ENCODE measurements at places on chromosomes 12 and 14.
A peak's percentile ranks its signal among the peaks of the same experiment; 100 is the strongest.

DNA sequence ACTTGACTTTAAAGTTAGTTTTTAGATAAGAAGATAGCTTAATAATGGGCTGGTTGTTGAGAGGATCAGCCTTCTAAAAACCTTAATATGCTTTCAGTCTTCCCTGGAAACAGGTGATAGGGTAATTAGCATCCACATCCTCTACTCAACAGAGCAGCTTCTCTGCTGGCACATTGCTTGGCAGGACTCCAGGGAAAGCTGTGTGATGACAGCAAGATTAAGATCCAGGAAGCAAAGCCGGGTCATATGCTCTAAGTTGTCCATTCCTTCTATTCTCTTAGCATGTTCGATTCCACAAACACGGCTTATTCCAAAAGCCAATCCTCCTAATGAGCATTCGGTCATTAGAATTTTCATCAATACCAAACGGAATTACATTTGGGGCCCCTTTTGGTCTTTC, 87.0 kb downstream of the HMGA2 start:
- H3K27ac ChIP-seq: no peak overlapping the region
- H3K4me1 ChIP-seq: no peaks in the 10 kb centered on the region
- no peaks in the 10 kb centered on the region for H3K36me3 ChIP-seq
- H3K27me3 ChIP-seq: no peaks in the 10 kb centered on the region
- DNase-seq: no peak

DNA sequence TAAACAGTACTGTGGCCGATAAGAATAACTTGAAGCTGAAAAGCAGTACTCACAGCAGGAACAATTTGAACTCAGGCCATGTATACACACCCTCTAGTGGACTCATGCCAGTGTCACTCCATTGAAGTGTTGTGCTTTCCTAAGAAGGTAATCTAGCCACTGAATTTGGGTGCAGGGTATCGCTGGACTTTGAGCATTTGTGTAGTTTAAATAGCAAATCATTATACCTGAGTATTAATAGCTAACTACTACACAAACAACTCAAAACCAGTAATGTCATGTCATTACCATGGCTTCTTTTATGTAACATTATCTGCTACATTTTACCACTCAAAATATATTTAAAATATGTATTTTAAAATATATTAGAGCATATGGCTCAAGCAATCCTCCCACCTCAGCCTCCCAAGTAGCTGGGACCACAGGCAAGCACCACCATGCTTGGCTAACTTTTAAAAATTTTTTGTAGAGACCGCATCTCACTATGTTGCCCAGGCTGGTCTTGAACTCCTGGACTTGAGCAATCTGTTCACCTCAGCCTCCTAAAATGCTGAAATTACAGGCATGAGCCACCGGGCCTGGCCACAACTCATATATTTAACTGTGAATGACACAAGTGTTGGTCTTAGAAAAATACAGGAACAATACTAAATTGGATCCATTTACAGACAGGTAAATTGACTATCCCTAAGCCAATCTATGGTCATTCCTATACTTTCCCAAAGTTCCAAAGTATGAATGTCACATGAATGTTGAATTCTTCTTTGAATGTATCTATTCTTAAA, 25.6 kb upstream of the ARID4A start:
- DNase-seq: no peak
- H3K4me3 ChIP-seq: no peak overlapping the region
- H3K27me3 ChIP-seq: no peaks in the 10 kb centered on the region

DNA sequence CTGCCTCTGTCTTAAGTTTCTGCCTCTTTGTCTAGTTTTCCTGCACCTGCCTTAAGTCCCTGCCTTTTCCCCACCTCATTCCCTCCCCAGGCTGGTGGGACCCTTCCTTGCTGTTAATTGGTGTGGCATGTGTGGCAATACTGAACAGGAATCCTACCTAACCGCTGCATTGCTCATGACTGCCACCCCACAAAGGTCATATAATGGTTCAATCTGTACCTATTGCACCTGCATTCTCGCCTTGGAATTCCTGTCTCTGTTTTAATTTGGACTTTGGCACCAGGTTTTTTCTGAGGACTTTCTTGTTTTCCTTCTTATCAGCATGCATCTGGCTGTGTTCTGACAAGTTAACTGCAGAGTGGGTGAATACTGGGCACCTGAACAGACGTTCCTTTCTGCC, 966.2 kb upstream of the TMEM132C start:
- no peak for DNase-seq
- H3K4me1 ChIP-seq: no peaks in the 10 kb centered on the region
- no peak overlapping the region for H3K27ac ChIP-seq

- peaks cover 13% of the 10 kb centered on the region for H3K4me1 ChIP-seq
- H3K36me3 ChIP-seq: peaks cover 22% of the 10 kb centered on the region
Observed at GRCh38 chr12:132827763-132828703, 636 bp downstream of the GOLGA3 start.

DNA sequence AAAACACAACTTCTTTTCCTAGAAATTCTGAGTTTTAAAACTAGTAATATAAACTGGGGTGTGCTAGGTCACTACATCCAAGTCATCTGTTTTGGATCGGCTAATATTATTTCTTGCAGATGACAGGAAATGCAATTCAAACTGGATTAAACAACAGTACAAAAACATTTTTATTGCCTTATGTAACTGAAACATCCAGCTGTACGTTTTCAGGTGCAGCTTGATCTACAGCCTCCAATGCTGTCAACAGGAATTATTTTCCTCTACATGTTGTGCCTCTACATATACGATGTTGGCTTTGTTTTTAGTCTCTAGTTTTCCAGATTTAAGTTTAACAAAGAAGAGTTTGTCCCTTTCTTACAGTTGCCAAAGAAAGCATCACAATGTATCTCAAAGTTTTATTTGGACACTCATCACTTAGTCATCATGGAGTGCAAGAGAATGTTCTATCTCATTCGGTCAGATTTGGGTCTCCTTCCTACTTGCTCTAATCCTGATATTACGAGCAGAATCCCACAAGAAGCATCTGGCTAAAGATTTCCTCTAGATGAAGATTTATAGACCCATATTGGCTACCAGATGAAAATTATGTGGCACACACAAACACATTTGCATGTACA, 326.7 kb downstream of the SLC6A15 start:
- H3K36me3 ChIP-seq: no peaks in the 10 kb centered on the region
- DNase-seq: no peak
- H3K27ac ChIP-seq: no peak overlapping the region
- H3K4me1 ChIP-seq: no peaks in the 10 kb centered on the region
- no peak overlapping the region for H3K4me3 ChIP-seq
- H3K27me3 ChIP-seq: no peaks in the 10 kb centered on the region

DNA sequence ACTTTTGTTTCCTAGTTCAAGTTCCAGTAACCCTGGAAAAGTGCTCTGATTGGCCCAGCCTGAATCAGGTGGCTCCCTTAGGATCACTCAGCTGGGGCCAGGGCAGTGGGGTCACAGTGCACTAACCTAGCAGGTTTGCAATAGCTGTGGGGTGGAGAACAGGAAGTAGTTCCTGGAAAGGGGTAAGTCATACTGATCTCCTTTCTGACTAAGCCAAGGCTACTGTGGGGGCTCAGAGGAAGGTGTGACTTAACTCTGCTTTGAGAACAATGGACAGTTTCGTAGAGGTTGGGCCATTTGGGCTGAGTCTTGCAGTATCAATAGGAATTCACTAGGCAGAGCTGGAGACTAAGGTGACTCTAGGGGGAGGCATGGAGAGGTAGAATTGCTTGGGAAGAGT, 89.4 kb downstream of the KIF26A start:
- no peaks in the 10 kb centered on the region for H3K27me3 ChIP-seq
- no peak overlapping the region for H3K4me3 ChIP-seq
- no peak for DNase-seq

DNA sequence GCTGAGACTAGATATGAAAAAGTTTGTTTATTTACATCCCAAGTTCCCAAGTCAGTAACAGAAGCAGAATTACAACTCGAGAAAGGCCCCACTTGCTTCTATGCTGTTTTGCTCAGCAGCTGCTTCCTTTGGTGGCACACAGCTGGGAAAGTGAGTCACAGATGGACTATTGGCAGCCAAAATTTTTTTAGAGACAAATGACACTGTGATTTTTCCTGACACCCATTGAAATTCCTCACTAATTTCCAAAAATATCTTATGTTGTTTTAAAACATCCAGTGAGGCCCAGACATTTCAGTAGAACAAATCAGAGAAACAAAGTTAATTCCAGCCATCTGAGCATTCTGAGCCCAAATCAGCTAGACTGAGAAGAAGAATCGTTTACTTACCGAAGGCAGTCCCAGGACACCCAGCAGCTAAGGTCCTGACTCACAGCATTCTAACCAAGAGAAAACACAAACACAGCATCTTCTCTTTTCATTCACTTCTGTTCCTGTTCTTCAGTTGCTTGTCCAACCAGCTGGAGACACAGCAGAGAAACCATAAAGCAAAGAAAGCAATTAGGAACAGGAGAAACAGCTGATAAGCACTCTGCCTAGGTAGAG, 188.3 kb downstream of the DAD1 start:
- H3K36me3 ChIP-seq: no peaks in the 10 kb centered on the region
- DNase-seq: peak; percentile 58
- H3K27me3 ChIP-seq: no peaks in the 10 kb centered on the region
- H3K4me3 ChIP-seq: no peak overlapping the region
- H3K27ac ChIP-seq: no peak overlapping the region

GRCh38 chr12:122862872-122863701, 27.8 kb downstream of the HIP1R start:
- H3K27me3 ChIP-seq: no peaks in the 10 kb centered on the region
- peaks cover 95% of the 10 kb centered on the region for H3K36me3 ChIP-seq
- no peak for DNase-seq
- no peak overlapping the region for H3K27ac ChIP-seq
- no peak overlapping the region for H3K4me3 ChIP-seq

- no peak for DNase-seq
- no peaks in the 10 kb centered on the region for H3K27me3 ChIP-seq
- H3K4me1 ChIP-seq: no peaks in the 10 kb centered on the region
- H3K27ac ChIP-seq: no peak overlapping the region
Observed at GRCh38 chr12:46450279-46450748, 77.7 kb upstream of the SLC38A2 start.

DNA sequence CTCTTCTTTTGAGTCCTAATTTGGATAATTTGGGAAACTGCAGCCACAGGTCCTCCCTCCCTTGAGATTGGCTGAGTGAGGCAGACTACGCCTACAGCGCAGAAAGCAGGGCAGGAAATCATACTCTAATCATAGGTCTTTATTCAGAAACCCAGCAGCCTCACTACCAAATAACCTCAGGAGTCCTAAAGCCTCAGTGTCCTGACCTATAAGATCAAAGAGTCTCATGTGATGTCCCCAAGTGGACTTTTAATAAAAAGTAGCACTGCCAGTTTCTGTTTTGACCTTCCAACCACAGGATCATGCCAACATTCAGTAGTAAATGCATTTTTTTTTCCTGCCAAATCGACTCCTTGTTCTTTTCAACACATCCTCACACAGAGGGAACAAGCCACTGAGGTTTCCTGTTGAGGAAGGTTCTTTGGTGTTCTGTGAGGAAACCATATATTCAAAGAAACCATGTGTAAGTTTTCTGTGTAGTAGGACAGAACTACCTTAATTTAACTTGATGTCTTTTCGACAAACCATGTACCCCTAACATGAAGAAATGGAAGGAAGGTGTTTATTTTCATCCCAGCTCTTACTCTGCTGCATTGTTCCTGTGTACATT, 72.2 kb downstream of the VCPKMT start:
- DNase-seq: no peak
- H3K4me1 ChIP-seq: peaks cover 3% of the 10 kb centered on the region
- no peaks in the 10 kb centered on the region for H3K27me3 ChIP-seq
- H3K4me3 ChIP-seq: no peak overlapping the region
- no peak overlapping the region for H3K27ac ChIP-seq

Measured in spinal cord (tissue), 10 donors.